ENCODE measurements at places on chromosomes 3 and 15.

DNA sequence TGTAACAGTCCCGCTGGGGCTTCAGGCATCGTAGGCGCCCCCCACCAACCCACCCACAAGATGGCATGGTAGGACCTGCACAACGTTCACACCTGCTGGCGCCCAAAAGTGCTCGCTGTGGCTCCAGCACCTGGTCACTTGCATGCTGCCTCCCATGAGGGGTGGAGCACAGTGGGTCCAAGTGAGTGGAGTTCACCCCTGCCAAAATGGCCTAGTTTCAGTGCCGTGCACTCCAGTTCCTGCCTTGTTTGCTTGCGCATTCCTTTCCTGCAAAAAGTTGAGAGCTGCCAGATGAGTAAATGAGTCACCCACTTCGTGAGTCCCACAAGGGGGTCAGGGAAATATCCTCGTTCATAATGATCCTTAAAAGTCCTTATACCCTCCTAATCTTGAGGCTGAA is 788.7 kb upstream of the DPPA4 start:
- no peak for DNase-seq

- no peak for DNase-seq
Observed at GRCh38 chr15:43975326-43975725, 148.5 kb downstream of the WDR76 start.

DNA sequence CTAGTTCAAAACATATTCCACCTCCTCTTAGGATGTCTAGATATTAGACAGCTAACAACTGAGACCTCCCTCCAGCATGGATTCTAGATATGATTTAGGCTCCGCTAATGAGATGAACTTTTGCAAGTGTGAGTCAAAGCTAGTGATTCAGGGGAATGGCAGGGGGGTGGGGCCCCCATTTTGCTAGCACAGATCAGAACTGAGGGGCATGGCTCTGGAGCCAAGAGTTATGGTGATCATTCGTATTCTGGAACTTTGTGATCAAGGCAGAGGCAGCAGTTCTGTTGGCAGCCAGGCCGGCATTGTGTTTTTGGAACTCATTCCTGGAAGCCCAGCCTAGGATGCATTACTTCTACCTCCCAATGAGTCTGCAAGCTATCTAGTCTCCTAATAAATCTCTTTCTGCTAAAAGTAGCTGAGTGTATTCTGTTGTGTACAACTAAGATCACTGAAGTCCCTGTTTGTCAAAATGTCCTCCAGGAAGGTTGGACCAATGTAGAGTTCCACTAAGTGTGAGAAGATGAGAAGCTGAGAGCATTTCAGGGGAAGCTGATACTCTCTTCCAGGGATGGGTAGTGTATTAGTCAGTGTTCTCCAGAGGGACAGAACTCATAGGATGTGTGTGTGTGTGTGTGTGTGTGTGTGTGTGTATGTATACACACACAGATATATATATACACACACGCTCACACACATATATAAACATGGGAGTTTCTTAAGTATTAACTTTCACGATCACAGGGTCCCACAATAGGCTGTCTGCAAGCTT is 312.7 kb downstream of the TLE3 start:
- no peak for DNase-seq

DNA sequence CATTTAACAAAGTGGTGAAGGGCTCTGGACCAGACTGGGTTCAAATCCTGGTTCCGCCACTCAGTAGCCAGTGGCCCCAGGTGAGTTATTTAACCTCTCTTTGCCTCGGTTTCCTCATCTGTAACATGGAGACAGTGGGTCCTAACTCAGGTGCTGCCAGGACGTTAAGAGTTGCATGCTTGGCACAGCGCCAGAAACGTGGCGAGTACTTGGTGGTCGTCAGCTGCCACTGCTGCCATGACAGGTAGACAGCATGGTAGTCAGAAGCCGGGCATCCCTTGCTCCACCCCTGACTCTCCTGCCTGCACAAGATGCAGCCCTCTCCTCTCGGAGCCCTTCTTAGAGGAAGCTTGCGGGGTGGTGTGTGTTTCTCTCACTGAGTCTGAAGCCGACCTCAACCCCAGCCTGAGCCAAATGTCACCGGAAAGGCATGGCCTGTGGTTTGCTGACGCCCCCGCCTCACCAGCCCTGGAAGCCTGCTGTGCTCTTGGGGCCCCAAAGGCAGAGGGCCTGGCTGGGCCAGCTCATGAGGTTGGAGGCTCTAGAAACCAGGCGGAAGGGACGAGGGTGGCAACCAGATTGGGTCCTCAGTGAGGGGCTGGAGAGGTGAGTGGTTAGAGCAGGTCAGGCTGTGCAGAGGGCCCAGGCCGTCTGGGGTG is 160.8 kb upstream of the TLE3 start:
- peak; percentile 23 for DNase-seq

- DNase-seq: peak; percentile 89
Observed at GRCh38 chr15:40104865-40105516, 3.7 kb downstream of the BMF start.

GRCh38 chr3:195546130-195546560 is 3.0 kb upstream of the PPP1R2 start:
- DNase-seq: no peak

DNA sequence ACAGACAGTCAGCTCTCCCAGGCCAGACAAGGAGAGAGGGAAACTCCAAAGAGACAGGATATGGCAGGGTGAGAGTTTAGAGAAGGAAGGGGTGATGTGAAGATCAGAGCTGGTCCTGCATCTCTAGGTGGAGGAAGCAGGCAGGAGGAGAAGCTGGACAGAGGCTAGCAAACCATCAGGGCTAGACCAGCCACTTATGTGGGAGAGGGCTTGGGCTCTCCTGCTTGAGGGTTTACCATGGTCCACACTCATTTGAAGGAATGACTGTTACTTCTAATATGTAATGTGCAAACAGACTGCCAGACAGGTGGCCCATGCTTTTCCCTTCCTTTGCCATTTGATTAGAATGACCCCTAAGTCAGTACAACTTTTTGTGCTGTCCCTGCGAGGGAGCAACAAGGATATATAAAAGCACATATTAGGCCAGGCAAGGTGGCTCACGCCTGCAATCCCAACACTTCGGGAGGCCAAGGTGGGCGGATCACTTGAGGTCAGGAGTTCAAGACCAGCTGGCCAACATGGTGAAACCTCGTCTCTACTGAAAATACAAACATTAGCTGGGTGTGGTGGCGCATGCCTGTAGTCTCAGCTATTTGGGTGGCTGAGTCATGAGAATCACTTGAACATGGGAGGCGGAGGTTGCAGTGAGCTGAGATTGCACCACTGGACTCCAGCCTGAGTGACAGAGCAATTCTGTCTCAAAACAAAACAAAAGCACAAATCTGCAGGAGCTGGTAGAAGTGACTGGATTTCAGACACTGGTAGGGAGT is 41.0 kb upstream of the MANF start:
- no peak for DNase-seq

- DNase-seq: peak; percentile 23
Observed at GRCh38 chr15:69454953-69455352, 2.3 kb downstream of the RPLP1 start.

GRCh38 chr3:37762698-37763097 is 99.0 kb upstream of the CTDSPL start:
- no peak for DNase-seq

- DNase-seq: peak; percentile 49
Observed at GRCh38 chr15:83219026-83219425, 11.4 kb upstream of the HDGFL3 start.

- no peak for DNase-seq
Observed at GRCh38 chr15:75357976-75358673, 10.3 kb downstream of the MAN2C1 start.

DNA sequence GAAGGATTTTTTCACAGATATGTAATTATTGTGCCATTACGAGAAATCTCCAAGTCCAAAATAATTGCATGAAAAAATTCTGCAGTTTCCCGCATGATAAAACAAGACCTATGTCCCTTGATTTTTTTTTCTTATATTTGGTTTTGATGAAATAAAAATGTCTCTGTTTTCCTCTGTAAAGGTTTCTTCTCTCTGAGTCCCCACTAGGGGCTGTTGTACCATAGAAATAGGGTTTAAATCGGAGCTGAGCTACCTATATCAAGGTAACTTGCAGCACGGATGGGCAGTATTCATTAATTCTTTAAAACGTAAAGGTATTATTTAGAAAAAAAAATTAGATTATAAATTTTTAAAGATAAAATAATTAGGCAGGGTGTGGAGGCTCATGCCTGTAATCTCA is 66.6 kb upstream of the IGF1R start:
- no peak for DNase-seq

- no peak for DNase-seq
Observed at GRCh38 chr3:143071776-143072175, 47.8 kb upstream of the CHST2 start.

- DNase-seq: no peak
Observed at GRCh38 chr15:40087068-40087810, 21.4 kb downstream of the BMF start.

DNA sequence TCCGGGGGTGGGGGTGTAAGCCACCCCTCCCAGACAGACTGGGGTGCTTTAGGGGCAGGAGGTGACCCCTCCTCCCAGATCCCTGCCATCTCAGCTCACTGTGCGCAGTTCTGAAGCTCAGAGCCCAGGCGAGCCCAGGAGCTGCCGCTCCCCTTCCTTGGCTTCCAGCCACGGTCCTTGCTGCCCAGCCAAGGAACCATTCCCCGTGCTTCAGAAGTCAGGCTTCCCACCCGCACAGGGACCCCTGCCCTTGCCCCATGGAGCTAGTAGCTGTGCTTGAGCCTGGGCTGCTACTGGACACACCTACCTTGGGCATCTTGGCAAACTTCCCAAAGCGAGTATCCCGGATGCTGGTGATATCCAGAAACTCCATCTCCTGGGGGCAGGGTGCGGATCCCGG is 4.8 kb downstream of the PLCB2 start:
- no peak for DNase-seq

- DNase-seq: no peak
Observed at GRCh38 chr3:110811050-110811449, 260.6 kb upstream of the NECTIN3 start.

- DNase-seq: no peak
Observed at GRCh38 chr3:119316313-119316670, 22.1 kb downstream of the ARHGAP31 start.

DNA sequence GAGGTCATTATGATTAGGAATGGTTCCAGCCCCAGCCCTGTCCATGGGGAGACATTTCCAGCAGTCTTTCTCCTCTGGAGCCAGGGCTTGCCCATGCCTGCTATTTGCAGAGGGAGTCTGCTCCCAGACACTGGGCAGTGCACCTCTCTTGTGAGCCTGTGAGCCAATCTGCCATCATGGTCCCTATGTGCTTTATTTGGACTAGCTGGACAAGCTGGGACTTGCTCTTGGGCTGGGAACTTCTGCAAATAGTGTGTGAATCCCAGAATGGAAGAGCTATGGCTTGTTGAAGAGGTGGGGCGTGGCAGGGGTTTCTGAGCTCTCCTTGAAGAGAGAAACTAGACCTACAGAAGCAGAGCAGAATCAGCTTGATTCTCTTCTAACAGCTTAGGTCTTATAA is 53.7 kb upstream of the KY start:
- DNase-seq: no peak

GRCh38 chr3:158631981-158632380 is 12.3 kb upstream of the GFM1 start:
- DNase-seq: no peak

DNA sequence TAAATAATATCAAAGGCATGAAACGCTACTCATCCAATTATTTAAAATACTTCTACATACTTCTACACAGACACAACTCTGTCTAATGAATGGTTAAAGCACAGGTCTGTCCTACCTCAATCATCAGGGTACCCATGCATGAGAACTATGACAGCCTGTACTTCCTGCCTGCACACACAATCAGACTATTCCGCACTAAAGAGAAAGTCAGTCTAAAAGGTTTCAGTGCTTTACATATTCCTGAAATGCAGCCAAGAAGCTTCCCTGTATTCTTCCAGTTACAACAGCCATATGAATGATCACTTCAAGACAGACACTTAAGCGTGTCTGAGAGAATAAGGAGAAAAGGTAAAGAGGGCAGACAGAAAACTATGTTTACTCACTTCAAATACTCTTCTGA is 58.8 kb downstream of the TUBGCP4 start:
- DNase-seq: no peak

DNA sequence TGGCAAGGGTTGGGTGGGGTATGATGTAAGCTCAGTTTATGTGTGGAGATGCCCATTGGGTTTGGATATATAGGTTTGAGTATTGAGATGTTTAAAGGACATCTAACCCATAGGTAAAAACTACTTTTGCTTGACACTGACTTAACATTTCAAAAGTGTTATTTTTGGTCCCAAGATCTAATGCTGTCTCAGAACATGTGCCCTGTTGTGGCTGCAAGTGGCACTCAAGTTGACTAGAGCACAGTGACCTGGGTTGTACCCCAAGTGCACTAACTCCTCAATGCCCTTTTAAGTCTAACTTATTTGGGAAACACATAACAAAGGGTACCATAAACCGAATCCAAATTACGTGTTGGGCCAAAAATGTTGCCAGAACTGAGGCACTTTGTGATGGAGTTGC is 56.5 kb upstream of the CCR4 start:
- DNase-seq: no peak

GRCh38 chr3:175585898-175586297 is 726.8 kb downstream of the NAALADL2 start:
- no peak for DNase-seq

DNA sequence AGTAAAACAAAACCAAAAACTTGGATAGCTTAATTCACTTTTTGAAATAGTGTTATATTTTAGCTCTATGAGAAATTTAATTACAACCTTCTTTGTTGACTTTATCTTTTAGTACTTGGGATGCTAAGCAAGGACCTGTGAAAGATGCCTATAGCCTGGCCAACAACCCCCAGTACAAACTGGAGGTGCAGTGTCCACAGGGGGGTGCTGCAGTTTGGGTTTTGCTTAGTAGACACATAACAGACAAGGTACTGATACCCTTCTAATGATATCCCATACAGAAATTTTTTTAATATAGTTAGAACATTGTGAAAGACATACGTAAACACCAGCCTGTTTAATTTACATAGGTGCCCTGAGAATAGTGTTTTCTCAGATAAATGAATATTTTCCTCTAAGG is 35.3 kb downstream of the CAPN7 start:
- DNase-seq: peak; percentile 52

DNA sequence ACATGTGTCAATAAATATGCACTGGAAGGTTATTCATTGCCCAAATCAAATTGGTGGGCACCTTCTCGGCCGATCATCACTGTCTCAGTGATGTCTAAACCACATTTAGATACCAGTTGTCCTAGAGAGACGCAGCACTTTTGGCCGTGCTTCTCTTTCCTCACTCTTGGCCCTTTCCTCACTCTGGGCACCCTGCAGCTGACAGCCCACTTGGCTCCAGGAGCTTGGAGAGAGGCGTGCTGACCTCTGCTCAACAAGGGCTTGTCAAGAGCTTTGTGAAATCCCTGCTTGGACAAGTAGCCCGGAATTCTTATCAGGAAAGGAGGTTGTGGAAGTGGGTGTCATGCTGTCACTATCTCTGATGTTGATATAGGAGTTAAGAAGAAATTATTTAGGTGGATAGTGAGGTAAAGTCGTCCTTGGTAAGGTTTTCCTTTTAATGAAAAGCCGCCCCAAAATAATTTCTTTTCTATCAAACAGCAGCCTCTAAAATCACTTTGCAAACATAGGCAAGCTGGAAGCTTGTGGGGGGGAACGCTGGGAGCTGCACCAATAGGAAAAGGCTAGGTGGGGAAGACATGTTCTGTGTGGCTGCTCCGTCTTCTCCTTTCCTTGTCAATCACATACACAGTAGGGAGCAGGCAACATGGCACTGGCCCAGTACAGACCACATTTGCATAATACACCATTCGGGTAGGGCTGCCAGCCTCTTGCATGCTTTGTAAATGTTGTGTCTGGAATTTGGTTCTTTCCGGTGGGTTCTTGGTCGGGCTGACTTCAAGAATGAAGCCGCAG is 126.8 kb upstream of the UBE3A start:
- DNase-seq: no peak

- DNase-seq: no peak
Observed at GRCh38 chr3:9681723-9682081, 21.9 kb upstream of the CPNE9 start.

GRCh38 chr15:34783431-34783830 is 11.9 kb downstream of the ACTC1 start:
- no peak for DNase-seq
